T-cell (primary cell): ENCODE measurements at places on chromosomes 1 and 21.

DNA sequence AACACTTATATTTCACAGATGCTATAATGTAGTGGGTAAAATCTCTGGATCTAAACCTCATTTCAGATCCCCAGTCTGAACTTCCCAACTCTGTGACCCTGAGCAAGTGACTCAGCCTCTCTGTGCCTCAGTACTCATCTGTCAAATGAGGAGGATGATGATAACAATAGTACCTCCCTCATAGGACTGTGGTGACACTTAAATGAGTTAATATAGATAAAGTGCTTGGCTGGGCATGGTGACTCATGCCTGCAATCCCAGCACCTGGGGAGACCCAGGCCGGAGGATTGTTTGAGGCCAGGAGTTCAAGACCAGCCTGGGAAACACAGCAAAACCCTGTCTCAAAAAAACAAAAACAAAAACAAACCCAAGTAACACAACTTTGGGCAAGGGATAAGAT lies 4.7 kb upstream of the ECE1 start:
- peak overlapping the region; percentile 100 for H3K27ac ChIP-seq
- DNase-seq = no peak
- peaks cover 97% of the 10 kb centered on the region for H3K4me1 ChIP-seq

DNA sequence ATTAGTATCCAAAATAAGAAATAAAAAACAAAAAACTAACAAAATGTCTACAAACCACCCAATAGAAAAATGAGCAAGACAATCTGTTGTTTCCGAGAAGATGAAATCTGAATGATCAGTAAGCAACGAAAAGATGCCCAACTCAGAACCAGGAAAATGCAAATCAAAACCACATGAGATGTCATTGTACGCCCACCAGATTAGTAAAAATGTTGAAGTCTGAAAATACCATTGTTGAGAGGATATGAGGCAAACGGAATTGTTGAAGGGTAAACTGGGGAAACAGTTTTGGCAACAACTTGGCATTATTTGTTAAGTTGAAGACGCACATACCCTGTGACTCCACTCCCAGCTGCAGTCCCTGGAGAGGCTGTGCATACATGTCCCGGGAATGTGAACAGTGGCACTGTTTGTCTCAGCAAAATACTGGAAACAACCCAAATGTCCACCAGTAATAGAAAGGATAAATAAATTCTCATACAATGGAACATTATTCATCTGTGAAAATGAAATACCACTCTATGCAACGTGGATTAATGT lies 10.6 kb downstream of the ZBTB17 start:
- peaks cover 42% of the 10 kb centered on the region for H3K4me1 ChIP-seq
- no peak overlapping the region for H3K4me3 ChIP-seq
- peaks cover 22% of the 10 kb centered on the region for H3K36me3 ChIP-seq
- no peaks in the 10 kb centered on the region for H3K27me3 ChIP-seq
- peak overlapping the region; percentile 4 for H3K27ac ChIP-seq

GRCh38 chr1:246372559-246372958 lies 134.5 kb downstream of the SMYD3 start:
- H3K4me1 ChIP-seq = no peaks in the 10 kb centered on the region
- H3K27me3 ChIP-seq = no peaks in the 10 kb centered on the region
- no peak overlapping the region for H3K4me3 ChIP-seq

DNA sequence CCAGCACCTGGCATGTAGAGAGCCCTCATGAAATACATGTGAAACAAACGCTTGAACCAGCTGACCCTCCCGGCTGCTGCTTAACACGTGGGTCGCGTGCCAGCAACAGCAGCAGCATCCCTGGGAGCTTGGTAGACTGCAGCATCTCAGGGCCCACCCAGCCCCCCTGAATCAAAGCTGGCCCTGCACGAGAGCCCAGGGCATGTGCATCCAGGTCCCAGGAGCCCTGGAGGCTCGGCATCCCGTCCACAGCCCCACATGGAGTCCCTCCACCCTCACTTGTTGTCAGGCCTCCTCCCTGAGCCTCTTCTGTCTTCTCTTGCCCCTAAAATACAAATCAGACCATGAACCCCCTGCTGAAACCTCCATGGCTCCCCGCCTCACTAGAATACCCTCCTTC lies 123.1 kb downstream of the MATN1 start:
- H3K27ac ChIP-seq = no peak overlapping the region
- DNase-seq = no peak
- H3K4me3 ChIP-seq = no peak overlapping the region
- no peaks in the 10 kb centered on the region for H3K36me3 ChIP-seq
- no peaks in the 10 kb centered on the region for H3K4me1 ChIP-seq
